ENCODE measurements at places on chromosomes 1 and 21. TPM values are rescaled to one million over a fixed set of nuclear protein-coding genes. Genes with fewer than 3 reads are reported as not detected.

Gene VAV3
- total RNA-seq: not detected

DNA sequence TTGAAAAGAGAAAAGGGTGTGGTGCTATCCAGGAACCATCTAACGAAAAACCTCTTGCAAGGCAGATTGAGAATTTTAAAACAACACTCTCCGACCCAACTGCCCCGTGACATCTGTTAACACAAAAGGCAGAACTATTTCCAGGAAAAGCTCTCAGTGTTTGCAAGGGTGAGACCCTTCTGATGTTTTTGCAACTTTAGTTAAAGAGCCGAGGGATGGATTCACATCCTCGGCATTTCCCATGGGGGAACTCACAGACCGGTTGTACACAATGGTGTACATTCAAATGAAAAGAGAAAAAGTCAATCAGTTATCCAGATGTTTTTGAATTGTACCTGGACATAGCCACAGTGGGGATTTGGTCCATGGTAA lies 120.0 kb downstream of the NGF start:
- DNase-seq: no peak

DNA sequence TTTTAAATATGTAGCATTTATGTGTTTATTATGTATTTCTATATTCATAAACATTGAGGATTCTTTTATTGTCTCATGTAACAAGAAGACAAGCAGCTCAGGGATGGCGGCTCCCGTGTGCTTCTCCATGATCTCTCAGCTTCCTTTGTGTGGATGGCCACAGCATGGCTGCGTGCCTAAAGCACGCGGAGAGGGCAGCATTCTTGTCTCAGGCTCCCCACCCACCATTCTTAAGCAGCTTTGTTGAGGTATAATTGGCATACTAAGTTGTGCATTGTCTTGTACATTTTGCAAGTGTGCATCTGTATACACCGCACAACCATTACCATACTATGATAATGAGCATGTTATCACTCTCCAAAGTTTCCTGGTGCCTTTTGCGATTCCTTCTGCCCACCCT lies 81.6 kb downstream of the CAMTA1 start:
- DNase-seq: no peak

- no peak for DNase-seq
Observed at GRCh38 chr1:222736972-222737371, at the start of gene FAM177B. Gene FAM177B, plus strand, starts transcription at chr1:222737202. Its CDS starts 9,344 bp downstream, at chr1:222746546.

Gene IGSF21
- not detected for total RNA-seq

- no peak for DNase-seq
Observed at GRCh38 chr1:121444096-121444495, 259.3 kb downstream of the SRGAP2C start.

GRCh38 chr1:47618222-47618720 lies 180.4 kb downstream of the FOXD2 start:
- peak; percentile 54 for DNase-seq

- no peak for DNase-seq
Observed at GRCh38 chr1:167332503-167332902, 111.8 kb downstream of the POU2F1 start.

- no peak for DNase-seq
Observed at GRCh38 chr1:37437087-37437486, 37.3 kb upstream of the ZC3H12A start.

DNA sequence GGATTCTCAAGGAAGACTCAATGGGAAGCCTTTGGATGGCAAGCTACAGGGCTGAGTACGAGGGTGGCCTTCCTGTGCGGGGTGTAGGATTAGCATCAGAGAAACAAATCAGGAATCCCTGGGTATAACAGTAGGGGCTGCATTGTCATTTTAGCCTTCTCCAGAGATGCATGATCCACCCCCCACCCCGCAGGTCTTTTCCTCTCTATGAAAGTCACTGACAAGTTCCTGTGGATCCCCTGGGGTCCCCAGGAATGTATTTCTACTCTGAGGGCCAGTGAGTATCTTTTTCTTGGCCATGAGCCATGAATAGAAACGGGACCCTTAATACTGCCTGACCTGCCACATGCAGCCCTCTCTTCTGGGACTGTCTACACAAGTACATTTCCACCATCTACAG lies 473.0 kb upstream of the VAMP3 start:
- DNase-seq: peak; percentile 86

Gene SLC6A9
- 49.4 TPM for total RNA-seq

GRCh38 chr1:209583408-209583807 lies at the start of gene CAMK1G:
Gene CAMK1G, plus strand, starts transcription at chr1:209583714. Its CDS starts 11,270 bp downstream, at chr1:209594984.
- no peak for DNase-seq

- no peak for DNase-seq
Observed at GRCh38 chr1:6279066-6279465, 18.2 kb upstream of the GPR153 start.

Gene PTPRF
- 45.1 TPM for total RNA-seq

Gene TRIM58
- 1.5 TPM for total RNA-seq

Gene SLAMF7
- not detected for total RNA-seq

DNA sequence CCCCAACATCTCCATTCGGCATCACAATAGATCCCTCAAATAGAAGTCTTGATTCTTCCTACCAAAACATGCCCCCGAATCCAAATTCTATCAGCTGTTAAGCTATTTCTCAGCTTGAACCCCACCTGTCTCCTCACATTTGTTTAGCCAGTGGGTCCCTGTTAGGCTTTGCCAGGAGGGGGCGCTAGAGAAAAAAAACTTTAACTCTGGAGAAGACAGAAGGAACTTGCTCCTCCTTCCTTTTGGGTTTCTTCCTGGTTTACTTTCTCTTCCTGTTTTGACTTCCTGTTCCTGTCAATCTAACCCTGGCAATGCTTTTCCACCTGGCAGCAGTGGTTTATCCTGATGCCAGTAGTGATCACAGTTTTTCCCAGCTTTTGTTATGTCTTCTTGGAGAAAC lies 95.6 kb upstream of the KCNK1 start:
- no peak for DNase-seq

Gene CFAP141
- total RNA-seq: not detected

DNA sequence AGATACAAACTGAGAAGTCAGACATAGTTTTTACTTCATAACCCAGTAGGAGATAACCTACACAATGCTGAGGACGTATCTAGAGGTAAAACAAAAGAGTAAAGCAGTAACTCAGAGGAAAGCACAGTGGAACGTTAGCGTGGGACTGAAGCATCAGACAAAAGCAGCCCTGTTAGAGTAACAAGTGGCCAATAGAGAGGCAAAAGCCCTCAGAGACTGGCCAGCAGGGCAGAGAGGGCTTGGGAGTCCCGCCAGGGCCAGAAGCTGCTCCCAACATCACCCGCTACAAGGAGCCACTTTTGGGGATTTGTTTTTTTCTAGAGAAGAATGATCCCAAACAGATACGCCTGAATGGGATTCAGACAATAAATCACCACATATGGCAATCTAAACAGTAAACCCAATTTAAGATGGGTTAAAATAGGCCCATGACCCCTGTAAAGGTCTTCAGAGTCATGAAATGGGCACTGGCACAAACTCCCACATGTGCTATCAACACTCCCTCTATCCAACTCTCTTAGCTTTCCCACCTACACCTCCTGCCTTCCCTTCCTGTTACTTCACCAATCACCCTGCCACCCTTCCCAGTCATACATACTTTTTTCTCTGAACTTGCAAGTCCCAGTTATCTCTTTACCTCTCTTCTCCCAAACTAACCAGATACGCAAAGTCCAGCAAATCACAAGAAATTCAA lies 17.2 kb downstream of the TADA1 start:
- no peak for DNase-seq

- DNase-seq: no peak
Observed at GRCh38 chr1:192810253-192810880, 1.5 kb downstream of the RGS2 start.

GRCh38 chr1:46236882-46237281 lies 10.7 kb upstream of the RAD54L start:
- no peak for DNase-seq

DNA sequence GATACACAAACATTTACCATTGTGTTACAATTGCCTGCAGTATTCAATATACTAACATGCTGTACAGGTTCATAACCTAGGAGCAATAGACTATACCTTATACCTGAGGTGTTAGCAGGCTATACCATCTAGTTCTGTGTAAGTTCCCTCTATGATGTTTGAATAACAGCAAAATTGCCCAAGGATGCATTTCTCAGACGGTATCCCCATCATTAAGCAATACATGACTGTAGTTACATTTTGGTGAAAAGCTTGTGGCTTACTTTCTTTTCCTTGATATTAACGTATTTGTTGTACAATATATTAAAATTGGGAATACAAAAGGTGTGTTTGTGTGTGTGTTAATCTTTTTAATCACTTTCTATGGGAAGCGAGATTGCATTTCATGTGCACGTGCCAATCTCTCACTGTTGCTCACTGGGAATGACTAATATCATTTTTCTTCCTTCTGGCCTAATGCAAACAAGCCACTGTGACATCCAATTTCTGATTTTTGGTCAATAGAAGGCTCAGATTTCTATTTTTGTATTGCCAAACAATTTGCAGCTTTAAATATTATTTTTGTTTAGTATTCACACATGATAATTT lies 36.7 kb upstream of the WLS start:
- no peak for DNase-seq

DNA sequence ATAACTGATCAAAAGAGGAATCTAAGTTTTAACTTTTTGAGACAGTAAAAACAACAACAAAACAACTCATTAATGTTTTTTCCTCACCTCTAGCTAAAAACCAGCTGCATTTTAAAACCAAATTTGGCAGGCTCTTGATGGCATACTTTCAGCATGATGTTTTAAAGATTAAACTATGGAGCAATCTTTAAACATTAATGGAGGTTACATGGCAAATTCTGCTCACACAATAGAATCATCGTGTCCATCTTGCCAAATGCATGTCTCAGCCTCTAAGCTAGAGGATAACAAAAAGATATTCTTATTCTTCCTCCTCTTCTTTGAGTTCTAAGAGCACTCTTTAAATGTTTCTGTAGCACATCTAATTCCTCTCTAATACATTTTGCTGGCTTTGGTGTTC lies 579.8 kb upstream of the PKN2 start:
- DNase-seq: no peak
